ENCODE measurements at places on chromosomes 3 and 15.

- DNase-seq = no peak
These were observed 193.6 kb downstream of the EPHB1 start for GRCh38 chr3:134988666-134989065.

- DNase-seq = no peak
These were observed 2.0 kb upstream of the MECOM start for GRCh38 chr3:169665264-169666075.

- no peak for DNase-seq
These were observed 69.3 kb upstream of the ITGA11 start for GRCh38 chr15:68501259-68501591.

DNA sequence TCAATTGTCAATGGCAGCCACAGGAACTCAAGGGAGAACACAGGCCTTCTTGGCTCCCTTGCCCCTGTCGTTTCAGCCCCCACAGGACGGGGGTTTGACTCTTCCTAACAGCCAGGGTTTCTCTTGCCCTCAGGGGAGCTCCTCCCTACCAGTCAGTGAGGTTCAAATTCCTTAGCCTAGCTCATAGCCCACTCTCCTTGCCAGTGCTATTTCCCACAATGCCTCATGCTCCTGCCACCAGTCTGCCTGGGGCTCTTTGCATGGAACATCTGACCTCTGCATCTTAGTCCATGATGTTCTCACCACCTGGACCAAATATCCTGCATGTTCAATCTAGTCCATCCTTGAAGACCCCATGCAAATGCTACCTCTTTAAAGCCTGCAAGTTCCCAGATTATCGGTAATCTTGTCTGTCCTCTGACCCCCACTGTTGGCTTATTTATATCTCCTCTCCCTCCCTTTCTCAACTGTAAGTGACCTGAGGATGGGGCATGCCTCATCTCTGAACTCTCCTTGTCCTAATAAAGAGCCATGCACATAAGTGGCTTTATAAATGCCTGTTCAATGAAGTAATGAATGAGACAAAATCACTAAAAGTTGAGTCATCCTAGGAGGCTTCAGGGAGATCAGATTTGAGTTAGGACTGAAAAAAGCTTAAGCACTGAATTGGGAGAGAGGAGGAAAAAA lies 78.0 kb downstream of the MYO1E start:
- no peak for DNase-seq

GRCh38 chr15:22778796-22779195 lies 7.6 kb upstream of the NIPA1 start:
- no peak for DNase-seq

DNA sequence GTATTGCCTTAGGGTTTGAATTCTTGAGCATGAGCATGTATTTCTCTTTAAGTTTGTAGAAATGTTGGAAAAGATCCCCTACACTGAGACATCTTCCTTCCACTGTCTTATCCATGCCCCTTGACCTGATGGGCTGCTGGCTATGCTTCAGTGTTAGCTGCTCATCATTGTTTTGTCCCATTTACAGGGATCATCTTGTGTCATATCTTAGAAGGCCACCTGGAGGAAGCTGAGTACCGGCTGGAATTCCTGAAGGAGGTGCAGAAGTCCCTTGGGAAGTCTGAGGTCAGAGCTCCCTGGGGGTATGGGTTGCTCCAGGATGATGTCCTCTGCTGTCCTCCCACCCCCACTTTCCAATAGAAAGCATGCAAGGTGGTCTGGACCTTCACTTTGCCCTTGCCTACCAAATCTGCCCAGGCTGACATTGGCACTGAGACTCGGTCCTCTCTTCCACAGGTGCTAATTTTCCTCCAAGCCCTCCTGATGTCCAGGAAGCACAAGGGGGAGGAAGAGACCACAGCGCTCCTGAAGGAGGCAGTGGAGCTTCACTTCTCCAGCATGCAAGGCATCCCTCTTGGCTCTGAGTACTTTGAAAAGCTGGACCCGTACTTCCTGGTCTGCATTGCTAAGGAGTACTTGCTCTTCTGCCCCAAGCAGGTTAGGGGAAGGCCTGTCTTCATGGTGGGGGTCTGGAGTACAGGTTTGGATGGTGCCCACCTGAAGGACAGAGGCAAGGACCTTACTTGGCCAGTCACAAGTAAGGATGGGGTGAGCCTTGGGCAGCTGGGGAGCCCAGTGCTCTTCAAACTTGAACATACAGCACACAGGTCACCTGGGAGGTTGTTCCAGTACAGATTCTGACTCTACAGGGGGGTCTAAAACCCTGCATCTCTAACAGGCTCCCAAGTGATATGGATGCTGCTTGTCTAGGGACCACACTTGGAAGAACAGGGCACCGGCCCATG lies 17.7 kb downstream of the TTC21A start:
- no peak for DNase-seq

GRCh38 chr3:7876741-7877297 lies 624.8 kb upstream of the LMCD1 start:
- DNase-seq = peak; percentile 49

DNA sequence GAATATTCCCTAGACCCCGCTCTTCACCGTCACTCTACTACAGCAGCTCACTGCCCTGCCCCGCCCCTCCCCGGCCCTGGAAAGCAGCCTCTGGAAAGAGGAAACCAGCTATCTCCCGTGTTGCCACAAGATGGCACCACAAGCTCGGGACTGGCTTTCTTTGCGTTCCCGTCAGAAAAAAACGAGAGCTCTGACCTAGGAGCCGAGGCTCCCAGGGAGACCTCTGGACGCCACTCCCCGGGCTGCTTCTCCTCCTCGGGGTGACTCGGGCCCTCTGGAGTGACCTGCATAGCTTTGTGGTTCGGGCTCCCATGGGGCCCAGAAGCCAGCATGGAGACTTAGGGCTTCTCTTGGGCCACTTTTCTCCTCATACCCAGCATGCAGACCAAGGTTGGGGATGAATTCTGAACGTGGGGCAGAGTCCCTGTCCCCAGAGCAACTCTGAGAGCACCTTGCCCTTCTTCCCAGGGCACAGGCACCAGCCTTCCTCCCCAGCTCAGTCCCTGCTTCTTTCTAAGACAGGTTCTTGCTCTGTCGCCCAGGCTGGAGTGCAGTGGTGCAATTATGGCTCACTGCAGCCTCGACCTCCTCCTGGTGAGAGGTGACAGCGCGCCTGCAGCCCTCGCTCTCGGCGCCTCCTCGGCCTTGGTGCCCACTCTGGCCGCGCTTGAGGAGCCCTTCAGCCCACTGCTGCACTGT lies 19.0 kb downstream of the STOML1 start:
- peak; percentile 85 for DNase-seq

- no peak for DNase-seq
These were observed 28.5 kb upstream of the DCUN1D1 start for GRCh38 chr3:183008800-183009199.

DNA sequence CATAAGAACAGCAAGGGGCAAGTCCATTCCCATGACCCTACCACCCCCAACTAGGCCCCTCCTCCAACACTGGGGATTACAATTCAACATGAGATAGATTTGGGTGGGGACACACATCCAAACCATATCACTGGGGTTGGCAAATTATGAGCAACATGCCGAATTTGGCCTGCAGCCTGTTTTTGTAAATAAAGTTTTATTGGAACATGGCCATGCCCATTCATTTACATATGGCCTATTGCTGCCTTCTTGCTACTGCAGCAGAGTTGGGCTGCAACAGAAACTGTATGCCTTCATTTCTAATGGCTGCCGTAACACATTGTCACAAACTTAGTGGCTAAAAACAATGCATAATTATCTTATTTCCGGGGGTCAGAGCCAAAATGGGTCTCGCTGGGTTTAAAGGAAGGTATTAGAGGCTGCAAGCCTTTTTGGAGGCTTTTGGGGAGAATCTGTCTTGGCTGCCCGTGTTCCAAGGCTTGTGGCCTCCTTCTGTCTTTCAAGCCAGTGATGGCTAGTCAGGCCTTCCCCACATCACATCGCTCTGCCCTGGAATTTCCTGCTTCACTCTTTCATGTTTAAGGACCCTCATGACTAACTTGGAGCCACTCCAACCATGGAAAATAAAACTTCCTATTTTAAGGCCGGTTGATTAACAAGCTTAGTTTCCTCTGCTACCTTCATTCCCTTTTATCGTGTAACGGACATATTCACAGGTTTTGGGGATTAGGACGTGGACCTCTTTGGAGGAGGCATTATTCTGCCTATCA lies 428.5 kb upstream of the PROK2 start:
- no peak for DNase-seq

DNA sequence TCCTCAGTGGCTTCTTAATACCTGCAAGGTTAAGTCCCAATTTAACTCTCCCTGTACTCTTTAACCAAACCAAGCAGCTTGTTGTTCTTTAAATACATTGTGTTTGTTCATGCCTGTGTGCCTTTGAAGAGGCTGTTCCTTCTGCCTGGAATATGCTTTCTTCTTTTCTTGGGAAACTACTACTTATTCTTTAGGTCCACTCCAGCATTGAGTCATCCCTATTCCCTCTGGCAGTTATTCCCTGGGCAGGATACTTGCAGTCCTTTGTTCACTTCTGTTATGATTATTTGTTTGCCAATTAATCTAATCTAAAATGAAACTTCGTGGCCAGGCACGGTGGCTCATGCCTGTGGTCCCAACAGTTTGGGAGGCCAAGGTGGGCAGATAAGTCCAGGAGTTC lies 139.3 kb downstream of the ZNF609 start:
- no peak for DNase-seq

DNA sequence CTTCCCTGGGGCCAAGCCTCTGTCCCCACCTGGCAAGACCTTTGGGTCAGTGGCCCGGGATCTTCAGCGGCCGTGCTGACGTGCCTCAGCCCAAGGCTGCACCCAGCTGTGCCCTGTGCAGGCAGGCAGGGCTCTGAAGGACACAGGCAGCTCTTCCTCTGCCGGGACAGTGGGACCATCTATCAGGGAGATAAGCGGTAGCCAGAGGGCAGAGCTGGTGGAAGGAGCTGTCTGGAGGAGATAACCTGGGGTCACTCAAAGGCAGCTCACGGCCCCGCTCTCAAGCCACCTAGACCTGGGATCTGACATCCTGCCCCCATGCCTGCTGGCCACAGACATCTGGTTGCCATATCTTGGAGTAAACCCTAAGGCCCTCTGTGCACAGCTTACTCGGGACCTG lies 27.3 kb downstream of the DUSP7 start:
- no peak for DNase-seq

GRCh38 chr15:77482570-77482969 lies 61.9 kb downstream of the HMG20A start:
- no peak for DNase-seq

DNA sequence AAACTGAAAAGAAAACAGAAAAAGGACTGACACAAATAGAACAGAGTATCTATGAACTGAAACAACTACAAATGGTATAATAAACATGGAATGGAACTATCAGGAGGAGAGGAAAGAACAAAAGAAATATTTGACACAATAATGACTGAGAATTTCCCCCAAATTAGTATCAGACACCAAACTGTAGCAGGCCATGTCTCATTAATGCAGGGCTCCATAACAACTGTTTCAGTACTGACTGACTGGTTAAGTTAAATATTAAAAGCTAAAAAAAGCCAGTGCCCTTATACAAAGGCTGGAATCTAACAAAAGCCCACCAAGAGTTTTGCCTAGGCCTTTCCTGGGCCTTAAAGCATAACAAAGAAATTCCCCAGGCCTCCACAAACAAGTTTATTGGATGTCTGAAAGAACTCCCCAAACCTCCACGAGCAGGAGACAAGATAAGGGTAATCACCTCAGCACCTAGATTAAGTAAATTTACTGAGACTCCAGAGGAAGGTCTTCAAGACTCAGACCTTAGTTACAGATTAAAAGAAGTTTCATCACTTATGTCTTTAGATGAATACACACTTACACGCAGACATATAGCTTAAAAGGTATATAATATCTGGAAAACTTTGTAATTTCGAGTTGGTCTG lies 45.7 kb downstream of the KPNA1 start:
- DNase-seq = no peak

GRCh38 chr3:143255739-143256138 lies 136.2 kb downstream of the CHST2 start:
- DNase-seq = no peak

DNA sequence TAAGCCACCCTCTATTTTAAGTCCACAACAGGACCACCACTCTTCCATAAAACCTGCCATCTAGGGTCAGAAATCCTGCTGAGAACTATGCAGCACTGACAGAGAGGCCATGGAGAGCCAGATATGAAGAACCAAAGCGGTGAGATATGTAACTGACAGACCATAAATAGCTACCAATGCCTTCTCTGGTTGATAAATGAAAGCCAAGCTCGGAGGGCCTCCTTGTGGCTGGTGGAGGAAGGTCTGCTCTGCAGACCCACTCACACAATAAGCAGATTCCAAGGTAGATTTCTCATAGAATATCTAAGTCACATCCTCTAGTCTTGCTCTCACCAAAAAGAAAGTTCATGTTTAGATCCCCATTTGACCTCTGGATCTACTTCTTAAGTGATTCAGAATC lies 38.9 kb downstream of the RYK start:
- DNase-seq = no peak

GRCh38 chr3:196541684-196542445 lies 26.5 kb downstream of the WDR53 start:
- no peak for DNase-seq

GRCh38 chr3:43581343-43581742 lies 40.5 kb downstream of the ANO10 start:
- DNase-seq = no peak

GRCh38 chr15:99282121-99282520 lies 30.8 kb downstream of the LRRC28 start:
- no peak for DNase-seq

DNA sequence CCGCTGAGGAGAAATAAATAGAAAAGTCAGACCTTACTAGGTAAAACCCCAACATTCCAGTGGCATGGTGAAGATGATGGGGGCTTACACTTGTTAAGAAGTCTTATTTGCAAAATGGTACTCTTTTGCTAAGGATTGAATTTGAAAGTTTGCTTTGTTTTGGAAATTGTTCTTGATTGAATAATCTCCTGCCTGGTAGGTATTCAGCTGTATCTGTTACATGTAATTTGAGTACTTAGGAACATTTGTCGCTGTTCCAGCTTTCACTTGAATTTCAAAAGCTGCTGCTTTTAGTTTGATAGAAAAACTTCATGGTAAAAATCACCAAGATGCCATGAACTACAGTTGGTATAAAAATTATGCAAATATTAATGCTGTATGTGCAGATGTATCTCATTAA lies 44.6 kb downstream of the TFG start:
- no peak for DNase-seq

- DNase-seq = no peak
These were observed 29.8 kb downstream of the QTRT2 start for GRCh38 chr3:114086356-114086755.

GRCh38 chr15:68360721-68361120 lies 71.2 kb downstream of the ITGA11 start:
- no peak for DNase-seq

GRCh38 chr3:112247900-112248299 lies 46.1 kb downstream of the SLC9C1 start:
- DNase-seq = no peak

All from activated CD4-positive, alpha-beta T cell treated with anti-CD3 and anti-CD28 coated beads, Interleukin-2, amount 50 U/mL, for 16 hours (primary cell).